ENCODE measurements at places on chromosomes 7 and 10.

DNA sequence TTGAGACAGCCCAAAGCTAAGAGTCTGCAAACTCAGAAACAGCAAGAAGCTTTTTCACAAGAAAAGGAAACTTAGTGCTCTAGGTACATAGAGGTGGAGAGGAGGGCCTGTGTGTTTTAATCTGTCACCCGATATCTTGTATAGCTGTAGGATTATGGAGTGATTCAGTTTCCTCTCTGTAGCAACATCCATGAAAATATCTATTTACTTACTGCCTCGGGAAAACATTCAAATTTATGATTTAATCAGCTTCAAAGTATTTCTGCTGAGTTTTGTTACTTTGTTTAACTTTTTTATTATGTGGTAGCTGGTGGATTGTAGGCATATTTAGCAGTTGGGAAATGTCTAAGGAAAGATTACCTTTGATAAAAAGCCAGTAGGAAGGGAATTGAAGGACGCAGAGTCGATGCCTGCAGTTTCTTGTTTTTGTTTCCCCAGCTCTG is 292.0 kb downstream of the CCDC3 start:
- no peak for DNase-seq

DNA sequence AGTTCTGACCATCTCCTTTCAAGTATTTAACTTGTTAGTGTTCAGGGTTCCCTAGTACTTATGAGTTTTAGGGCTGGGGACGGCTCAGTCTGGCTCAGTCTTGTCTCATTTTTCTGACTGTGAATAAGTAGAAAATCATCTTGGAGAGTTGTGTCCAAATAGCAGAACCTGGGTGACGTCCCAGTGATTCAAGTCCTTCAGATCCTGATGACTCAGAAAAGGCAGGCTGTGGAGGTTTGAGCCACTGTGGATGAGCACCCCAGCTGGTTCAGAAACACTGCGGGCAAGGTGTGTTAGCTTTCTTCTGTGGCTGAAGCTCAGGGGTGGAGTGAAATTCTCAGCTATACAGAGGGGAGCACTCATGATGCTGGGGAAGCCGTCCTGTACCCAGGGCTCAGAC is 154.4 kb upstream of the NPY start:
- no peak for DNase-seq

DNA sequence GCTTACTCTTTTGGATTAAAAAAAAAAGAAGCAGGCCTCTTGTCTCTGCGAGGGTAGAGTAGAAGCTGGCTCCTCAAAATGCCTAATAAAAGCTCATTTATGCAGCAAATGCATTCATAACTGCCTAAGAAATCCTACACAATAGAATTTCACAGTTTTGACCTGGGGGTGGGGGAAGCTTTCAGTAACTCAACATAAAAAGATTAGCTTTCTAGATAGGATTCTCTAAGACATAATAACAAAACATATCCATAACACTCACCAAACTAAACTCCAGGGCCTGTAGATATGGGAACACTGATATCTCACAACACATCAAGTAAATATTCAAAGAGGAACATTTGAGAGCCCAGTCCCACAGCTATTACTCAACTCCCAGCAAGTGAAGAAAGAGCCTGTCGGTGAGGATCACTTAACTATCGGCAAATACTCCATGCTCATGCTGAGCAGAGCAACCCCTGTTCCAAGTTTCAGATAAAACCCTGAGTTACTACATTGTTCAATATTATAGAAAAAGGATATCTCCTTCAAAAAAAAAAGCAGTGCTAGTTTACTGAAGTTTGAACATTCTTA is 88.1 kb downstream of the COBL start:
- no peak for DNase-seq

- no peak for DNase-seq
Measured at GRCh38 chr10:44020322-44021111, 364.4 kb downstream of the CXCL12 start.

GRCh38 chr10:30169342-30169741 is 110.0 kb upstream of the JCAD start:
- no peak for DNase-seq

DNA sequence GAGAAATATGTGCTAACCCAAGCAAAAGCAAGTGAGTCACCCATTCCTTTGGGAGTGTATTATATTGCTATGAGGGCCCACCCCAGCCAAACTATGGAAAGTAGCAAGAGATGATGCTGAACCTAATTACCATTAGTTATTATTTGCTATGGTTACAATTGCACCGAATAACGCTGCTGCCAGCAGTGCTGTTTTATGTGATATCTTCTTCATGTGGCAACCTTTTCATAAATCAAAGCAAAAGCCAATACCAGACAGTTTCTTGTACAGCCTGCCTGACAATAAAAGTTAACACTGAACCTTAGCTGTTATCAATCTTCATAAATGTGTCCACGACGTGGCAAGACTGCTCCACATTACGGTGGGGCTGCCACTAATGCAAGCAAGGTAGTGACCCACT is 241.7 kb upstream of the PLXNA4 start:
- no peak for DNase-seq

- DNase-seq = no peak
Measured at GRCh38 chr7:30301751-30302150, 17.4 kb downstream of the ZNRF2 start.

GRCh38 chr7:142407939-142408570 is 150.2 kb upstream of the PRSS58 start:
- no peak for DNase-seq

DNA sequence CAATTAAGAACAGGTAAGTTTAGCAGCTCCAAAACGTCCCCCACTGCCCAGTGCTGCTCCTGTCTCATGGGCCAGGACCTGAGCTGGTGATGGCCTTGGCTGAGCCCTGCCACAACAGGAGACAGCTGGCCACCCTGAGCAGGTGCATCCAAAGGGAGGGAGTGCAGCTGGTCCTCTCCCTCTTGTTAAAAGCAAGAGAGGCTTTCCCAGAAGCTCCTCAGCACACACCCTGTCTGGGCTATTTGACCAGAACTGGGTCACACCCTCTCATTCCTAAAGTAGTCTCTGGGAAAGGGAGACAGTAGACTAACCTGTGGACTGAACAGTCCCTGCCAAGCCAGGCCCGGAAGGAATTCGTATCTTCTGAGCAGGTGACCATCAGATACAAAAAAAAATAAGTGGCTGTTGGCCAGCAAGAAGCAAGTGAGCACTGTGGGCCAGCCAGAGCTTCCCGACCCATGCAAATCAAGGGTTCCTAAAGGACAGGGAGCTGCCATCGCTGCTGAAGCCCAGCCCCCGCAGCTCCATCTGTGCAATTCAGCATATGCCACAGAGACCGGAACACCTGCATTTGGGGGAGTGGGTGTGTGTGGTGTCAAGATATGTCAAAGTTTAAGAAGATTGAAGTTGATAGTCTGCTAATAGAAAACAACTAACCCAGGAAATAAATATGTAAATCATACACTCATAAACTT is 2.1 kb upstream of the TMEM72 start:
- DNase-seq = no peak

- DNase-seq = no peak
Measured at GRCh38 chr7:90879924-90880323, 283.8 kb downstream of the CDK14 start.

- DNase-seq = no peak
Measured at GRCh38 chr7:141045842-141046620, 27.8 kb upstream of the TMEM178B start.

DNA sequence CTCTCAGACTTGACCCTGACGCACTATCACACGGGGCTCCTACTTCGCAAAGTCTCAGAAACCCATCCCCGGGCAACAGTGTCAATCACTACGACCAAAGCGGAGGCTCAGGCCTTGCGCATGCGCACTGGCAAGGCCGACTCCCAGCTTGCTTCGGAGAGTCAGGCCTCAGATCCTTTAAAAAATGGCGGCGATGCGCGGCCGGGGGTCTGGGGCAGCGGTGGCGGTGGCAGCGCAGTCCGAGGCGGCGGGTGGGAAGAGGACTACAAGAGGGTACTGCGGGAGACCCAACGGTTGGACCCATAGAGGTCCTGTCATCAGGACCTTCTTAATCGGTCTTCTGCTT is 196.9 kb downstream of the ZNF716 start:
- DNase-seq = no peak

- DNase-seq = no peak
Measured at GRCh38 chr7:907158-907980, 31.0 kb downstream of the GET4 start.

DNA sequence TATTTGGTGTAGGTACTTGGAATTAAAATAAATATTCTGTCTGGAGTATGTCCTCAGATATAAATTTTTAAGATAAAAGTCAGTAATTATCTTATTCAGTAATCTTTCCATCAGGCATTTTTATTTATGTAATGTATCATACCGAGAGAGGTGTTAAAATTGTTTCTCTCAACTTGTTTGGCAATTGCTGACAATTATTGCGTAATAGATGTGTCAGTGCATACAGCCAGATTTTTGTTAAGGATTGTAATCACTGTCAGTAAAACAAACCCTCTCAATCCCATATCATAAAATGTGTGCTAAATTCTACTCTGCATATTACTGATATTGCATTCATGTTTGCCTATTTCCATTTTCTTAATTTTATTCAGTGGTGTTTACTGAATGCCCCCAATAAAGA is 69.2 kb downstream of the CNTNAP2 start:
- no peak for DNase-seq

- no peak for DNase-seq
Measured at GRCh38 chr10:1299041-1299726, 243.0 kb downstream of the WDR37 start.

GRCh38 chr7:1720326-1720725 is 50.2 kb downstream of the ELFN1 start:
- DNase-seq = no peak

DNA sequence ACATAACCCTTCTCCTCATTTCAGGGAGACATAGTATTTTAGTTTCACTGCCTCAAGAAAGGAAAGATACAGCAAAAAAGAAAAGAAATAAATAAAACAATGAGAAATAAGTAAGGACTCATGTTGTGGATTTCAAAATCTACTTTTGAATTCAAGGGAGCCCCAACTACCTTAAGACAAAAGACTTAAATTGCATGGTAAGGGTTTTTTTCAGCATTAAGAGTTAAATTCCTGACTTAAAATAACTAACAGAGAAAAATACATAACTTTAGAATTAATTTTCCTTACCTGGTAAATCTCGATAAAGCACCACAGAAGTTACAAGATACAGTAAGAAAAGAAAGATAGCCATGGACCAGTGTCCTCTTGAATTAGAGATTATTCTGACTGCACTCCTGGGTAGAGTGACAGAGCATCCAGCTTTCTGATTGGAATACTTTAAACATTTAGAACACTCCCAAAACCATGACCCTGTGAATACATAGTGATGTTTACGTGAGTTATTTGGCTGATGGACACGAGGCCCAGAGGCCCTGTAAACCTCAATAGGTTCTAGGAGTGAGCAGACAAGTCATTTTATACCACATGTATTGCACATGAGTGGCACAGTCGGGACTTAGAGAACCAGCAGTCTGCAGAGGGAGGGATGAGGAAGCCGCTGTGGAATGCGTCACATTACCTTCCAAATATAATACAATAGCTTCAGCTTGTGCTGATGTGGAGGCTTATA is 292.5 kb upstream of the SEMA3C start:
- peak; percentile 69 for DNase-seq

GRCh38 chr7:40921589-40922315 is 781.1 kb downstream of the INHBA start:
- no peak for DNase-seq

DNA sequence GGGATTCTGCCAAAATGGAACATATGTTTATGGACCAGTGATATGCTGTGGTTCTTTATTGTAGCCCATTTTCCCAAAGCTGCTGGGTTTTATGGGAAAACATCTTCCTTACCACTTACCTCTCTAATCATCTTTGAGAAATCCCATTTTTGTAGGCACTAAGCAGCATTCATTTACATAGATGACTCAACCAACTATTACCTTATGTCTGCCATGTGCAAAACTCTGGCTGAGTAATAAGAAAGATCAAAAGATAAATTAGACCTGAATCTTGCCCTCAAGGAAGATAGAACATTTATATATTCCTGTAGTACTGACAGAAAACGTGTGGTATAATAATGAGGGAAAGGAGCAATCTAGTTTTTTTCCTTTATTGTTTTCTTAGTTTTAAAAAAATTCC is 24.3 kb downstream of the CBLL1 start:
- no peak for DNase-seq

GRCh38 chr7:151964951-151965350 is 8.7 kb downstream of the GALNTL5 start:
- DNase-seq = no peak

DNA sequence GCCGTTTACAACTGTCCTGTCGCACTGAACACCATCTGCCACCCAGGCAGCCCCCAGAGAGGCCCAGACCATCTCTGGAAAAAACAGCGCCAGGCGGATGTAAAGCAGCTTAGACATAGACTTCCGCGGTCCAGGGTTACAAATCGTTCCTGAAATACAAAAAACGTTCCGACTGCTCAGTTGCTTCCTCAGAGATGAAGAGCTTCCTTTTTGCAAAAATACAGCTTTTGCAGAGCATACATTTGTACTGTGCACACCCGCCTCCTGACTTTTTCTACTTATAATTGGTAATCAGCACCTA is 11.4 kb downstream of the DAGLB start:
- no peak for DNase-seq

All from CMK (cell line).